Gastroesophageal sphincter (tissue), 4 donors: ENCODE measurements at places on chromosomes 3 and 15.

GRCh38 chr3:38579551-38580449, 69.7 kb downstream of the SCN5A start:
- ATAC-seq = no peak

DNA sequence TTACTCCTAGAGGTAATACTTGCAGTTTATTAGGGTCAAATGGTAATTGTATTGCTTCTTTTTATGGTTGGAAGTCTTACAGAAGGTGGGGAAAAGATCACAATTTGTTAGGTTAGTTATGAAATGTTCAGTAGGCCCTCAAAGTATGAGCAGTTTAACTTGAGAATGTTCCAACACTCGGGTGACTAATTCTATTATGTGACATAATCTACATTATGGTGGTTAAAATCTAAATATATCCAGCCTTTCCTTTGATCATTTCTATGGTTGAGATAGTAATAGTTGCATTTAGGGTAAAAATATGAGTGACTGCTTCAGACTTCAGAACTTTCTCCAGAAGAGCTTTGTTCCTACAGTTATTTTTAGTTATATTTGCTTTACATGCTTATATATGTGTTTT, 19.6 kb upstream of the FBXO22 start:
- ATAC-seq = no peak

DNA sequence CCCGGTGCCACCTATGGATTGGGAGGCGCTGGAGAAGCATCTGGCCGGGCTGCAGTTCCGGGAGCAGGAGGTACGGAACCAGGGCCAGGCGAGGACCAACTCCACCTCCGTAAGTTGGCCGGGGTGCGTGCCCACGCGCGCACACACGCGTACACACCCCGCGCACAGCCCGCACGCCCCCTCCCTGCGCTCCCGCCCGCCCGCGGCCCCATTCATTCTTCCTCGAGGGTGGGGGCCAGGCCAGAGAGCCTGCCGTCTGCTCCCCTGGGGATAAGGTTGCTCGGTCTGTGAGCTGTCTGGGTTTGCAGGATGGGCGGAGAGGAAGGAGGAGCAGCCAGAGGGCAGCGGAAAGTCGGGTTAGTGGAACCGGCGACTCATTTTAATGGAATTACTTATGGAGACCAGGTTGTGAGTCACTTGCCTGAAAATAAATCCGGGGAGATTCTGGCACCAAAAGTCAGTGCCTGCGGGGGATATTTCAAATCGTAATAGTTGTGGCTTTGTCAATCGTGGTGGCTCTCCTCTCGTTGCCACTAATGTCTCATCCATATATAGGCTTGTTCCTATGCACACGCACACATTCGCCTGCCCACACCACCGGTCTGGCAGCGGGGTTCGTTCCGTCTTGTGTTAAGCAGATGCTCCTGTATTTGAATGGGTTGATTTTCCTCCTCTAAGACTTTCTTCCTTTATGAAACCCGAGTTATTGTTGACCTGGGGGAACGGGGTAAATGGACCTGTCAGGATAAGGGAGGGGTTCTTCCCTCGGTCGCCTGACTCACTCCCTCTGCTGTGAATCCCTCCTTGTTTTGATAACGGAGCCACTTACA, 223.4 kb upstream of the IL12A start:
- ATAC-seq = peak; percentile 53

GRCh38 chr3:170327040-170327808, 30.3 kb upstream of the SKIL start:
- no peak for ATAC-seq

DNA sequence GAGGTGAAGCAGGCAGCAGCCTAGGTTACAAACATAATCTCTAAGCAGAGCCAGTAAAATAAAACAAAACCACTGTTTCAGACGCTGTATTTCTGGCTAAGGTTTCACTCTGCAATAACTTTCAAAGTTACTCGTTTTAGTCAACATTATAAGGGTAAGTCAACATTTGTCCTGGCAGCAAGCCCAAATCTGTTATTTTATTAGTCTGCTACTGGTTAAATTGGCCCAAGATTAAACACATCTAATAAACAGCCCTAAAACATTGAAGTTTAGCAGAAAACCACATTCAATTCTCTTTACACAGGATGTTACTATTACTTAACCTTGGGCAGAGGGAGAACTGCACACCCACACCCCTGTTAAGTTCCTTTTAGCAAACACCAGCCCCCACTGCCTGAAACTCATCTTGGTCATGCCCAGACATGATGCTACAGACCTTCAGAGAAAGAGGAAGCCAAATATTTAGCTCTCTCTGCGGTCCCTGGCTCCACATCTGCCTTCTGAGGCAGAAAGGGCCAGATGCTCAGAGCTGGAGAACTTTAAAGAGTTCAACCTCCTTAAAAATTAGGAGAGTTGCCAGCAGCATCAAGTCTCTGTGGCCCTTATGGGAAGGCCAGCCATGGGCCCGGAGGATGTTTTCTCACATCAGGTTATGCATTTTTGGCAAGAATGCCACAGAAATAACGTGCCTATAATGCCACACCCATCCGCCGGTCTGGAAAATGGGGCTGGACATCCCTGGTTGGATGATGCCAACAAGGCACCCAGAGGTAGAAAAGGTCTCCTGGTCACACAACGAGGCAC, 17.9 kb downstream of the ARHGEF3 start:
- peak; percentile 73 for ATAC-seq

GRCh38 chr3:34207002-34207401, 408.6 kb downstream of the PDCD6IP start:
- ATAC-seq = peak; percentile 37

DNA sequence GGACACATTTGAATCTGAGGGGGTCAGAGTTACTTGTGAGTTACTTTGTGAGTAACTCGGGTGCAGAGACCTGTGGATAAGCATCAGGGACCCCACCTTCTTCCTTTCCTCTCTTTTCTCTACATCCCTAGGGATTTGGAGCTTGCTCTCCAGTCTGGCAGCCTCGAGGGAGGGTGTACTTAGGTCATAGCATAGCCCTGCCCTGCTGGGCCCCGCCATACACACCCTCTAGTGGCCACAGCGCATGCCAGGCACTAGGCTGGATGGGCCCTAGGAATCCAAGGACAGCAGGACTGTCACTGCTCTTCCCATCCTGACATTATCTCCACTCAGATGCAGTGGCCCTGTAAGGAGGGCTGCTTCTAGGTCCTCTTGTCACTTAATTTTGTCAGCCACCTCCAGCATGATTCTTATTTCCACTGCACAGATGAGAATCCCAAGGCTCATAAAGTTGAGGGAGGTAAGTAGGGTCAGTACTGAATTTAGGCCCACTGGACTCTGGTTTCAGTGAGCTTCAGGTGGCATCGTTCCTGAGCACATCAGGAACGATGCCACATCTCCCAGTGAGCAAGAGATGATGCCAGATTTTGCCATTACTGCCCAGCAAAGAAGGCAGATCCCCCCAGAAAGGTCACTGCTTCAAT, 3.6 kb upstream of the SMAD6 start:
- no peak for ATAC-seq

GRCh38 chr3:54630101-54630623, 297.7 kb downstream of the LRTM1 start:
- no peak for ATAC-seq

DNA sequence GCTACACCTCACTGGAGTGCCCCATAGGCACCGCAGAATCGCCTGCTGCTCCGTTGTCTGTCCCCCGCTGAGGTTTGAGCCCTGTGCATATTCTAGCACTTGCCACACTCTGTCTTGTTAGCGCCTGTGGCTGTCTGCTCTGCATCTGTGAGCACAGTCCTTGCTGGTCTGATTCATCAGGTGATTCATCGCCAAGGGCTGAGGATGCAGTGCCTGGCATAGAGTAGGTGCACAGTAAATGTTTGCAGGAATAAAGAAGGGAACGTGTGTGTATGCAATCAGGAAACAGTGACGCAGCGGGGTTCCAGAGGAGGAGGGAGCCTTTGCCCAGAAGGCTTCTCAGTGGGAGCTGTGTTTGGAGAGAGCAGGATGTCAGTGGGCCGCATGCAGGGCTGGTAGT, 124.0 kb upstream of the PLXNA1 start:
- ATAC-seq = no peak

GRCh38 chr3:194476784-194477183, 10.0 kb downstream of the ATP13A3 start:
- no peak for ATAC-seq

DNA sequence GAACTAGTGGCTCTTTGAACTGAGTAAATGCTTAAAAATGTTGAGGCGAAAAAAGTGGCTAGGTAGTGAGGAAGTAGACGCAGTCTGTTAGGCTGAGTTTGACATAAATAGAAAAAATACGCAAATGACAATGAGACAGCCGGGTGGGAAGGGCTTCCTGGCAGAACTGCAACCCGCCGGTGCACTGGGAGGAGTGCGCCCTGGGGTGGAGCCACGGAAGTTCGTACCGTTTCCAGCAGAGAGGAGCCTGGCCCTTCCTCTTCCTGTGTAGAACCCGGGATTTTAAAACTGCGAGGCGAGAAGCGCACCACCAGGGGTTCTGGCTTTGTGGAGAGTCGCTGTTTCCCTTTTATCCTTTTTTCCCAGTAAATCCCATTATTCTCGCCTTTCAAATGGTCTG, 602.6 kb downstream of the PYDC2 start:
- ATAC-seq = peak; percentile 31

GRCh38 chr3:122929188-122930062, 98.1 kb downstream of the SEMA5B start:
- ATAC-seq = no peak

GRCh38 chr3:135500034-135500433, 465.5 kb upstream of the PPP2R3A start:
- ATAC-seq = no peak

DNA sequence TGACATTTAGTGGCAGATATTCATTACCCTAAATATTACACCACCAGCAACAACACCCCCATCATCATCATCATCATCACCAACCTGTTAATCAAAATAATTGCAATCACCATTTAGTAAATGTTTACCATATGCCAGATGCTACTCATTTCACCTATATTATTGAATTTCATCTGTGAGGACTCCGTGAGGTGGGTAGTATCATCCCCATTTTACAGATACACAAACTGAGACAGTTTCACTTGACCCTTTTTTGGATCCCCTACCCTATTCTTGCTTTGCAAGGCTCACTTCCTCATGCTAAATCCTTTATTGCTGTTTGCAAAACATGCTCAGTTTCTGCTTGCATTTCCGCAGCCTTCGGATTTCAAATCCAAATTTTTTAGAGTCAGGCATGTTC, 18.3 kb upstream of the DET1 start:
- no peak for ATAC-seq

DNA sequence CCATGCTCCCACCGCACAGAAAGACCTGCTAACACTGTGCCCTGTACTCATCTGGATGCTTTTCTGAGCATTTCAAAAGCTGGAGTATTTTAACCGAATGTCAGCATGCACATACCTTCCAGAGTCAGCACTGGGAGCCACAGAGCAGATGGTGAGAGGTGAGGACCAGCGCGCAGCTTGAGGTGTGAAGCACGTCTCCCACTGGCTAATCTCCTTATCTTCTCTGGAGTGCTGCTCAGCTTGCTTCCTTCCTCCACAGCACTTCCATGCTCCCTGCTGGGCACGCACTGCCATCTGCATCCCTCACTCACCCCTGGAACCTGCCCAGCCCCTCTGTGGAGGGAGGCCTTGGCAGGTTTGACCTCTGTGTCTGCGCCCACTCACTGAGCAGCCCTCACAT, at the start of gene GNB5:
TSS of gene GNB5 (minus strand) at position 186 of the 400 bp plus-strand sequence. CDS start 6,716 bp downstream, outside the sequence.
- no peak for ATAC-seq
